ENCODE measurements at places on chromosomes 11 and 22. TPM values are rescaled to one million over a fixed set of nuclear protein-coding genes. Genes with fewer than 3 reads are reported as not detected.

Gene CECR2
- 2.1 TPM for total RNA-seq

- no peak for DNase-seq
Measured at GRCh38 chr11:45543808-45544422, 121.5 kb downstream of the CHST1 start.

GRCh38 chr11:95095858-95096587 lies 6.4 kb downstream of the ENDOD1 start:
- no peak for DNase-seq

DNA sequence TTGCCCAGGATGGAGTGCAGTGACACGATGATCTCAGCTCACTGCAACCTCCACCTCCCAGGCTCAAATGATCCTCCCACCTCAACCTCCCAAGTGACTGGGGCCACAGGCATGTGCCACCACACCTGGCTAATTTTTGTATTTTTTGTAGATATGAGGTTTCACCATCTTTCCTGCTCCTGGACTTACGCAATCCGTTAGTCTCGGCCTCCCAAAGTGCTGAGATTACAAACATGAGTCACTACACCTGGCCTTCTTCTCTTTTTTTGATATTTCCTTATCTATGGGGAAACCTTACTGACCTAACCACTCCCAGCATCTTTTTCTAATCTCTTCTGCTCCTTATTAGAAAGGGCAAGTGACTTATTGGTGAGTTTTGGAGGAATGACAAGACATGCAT lies 121.7 kb upstream of the CHORDC1 start:
- DNase-seq = no peak

GRCh38 chr22:50114221-50115021 lies 24.6 kb downstream of the MOV10L1 start:
- DNase-seq = no peak

- DNase-seq = no peak
Measured at GRCh38 chr11:117754030-117754429, 43.0 kb downstream of the DSCAML1 start.
